A172 (cell line): ENCODE measurements at places on chromosomes 4 and X.
A peak's percentile ranks its signal among the peaks of the same experiment; 100 is the strongest.

DNA sequence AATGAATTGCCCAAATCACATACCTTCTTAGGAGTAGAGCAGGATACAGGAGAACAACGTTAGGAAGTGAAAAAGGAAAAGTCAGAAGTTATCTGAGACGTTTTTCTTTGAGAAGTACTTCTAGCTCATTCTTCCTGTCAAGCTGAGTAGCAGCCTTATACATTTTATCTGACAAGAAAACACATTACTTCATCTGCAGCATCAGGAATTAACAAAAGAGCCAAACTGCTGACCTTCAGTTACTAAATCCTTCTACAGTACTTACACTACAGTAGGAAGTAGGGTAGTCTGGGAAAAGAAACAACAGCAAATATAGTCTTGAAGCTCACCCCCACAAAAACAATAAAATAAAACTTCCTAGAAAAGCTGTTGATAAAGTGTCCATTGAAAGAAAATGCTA is 57.0 kb downstream of the ATP11C start:
- no peak for DNase-seq

GRCh38 chrX:38768079-38768478 is 33.2 kb upstream of the MID1IP1 start:
- DNase-seq = no peak

DNA sequence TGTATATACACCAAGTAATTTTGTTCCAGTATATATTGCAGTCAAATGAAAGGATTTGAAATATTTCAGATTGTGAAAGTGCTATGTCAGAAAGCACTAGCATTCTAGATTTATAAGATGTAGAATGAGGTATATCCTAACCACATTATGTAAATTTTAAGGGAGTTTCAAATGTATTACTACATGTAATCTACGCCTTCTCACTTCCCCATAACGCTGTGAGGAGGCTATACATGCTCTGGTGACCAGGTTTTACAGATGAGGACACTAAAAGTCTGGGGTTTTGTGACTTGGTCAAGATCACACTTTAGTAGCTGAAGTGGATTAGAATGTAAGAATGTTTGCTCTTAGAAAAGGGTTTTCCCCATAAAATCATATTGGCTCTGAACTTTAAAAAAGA is 8.1 kb downstream of the ENPEP start:
- DNase-seq = no peak

- no peak for DNase-seq
These were observed 8.0 kb downstream of the HHIP start for GRCh38 chr4:144653781-144654545.

DNA sequence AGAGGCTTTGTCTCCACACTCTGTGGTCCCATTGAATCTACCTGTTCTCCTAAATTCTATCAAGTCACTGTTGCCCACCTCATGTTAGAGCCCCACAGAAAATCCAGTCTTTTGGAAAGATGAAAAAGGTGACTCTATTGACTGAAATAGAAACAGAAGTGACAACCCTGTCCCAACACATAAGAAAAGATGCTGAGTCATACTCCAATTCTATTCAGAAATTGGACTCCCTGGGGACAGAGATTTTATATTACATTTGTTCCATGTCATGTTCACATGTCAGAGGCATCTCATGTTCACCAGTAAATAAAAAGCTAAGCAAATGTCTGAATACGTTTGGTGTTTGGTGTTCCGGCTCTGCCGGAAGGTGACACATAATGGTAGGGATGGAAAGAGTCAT is 2.9 kb upstream of the GRPR start:
- no peak for DNase-seq

GRCh38 chrX:148867596-148867995 is 367.2 kb downstream of the AFF2 start:
- no peak for DNase-seq

DNA sequence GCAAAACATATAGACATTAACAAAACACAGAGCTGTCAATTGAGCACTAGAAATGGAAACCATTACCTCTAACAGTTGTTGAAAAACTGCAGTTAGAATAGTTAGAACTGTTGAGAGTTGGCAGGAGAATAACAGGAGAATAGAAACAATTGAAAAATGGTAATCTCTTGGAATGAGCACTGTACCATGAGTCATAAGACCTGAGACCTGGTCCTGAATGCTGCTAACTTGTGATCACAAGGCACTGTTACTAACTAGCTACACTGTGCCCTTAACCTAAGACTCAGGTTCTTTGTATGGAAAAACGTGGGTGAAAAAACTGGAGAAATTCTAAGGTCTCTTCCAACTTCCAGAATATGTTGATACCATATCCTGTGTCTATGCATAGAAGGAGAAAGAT is 29.3 kb downstream of the FAM114A1 start:
- DNase-seq = no peak

- DNase-seq = no peak
These were observed 192.6 kb upstream of the FAM241A start for GRCh38 chr4:111952688-111953087.

DNA sequence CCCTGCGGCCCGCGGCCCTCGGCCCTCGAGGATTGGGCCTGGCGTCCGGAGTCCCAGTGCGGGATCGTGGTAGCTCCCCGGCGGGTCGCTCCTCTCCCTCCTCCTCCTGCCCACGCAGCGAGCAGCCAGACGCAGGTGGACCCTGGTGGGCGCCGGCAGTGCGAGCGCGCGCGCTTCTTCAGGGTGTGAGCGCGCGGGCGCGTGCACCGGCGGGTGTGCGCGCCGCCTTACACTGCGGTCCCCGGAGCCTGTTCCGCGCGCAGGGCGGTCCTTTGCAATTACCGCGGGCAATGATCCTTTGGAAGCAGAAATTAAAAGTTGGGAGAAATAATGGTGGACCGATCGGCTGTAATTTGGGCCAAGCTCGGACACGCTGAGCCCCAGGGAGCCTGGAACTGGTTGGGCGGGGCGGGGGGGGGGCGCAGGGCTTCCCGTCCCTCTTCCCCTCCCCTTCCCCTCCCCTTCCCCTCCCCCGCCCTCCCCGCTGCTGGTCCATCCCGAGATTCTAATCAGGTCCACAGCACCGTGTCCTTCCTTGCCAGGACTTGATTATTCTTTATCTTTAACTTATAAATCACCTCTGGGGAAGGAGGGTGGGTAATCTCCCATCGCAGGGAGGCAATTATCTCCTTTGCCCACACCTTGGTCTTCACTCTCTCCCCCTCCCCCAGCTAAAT is 1.6 kb upstream of the NKX1-1 start:
- DNase-seq = no peak

DNA sequence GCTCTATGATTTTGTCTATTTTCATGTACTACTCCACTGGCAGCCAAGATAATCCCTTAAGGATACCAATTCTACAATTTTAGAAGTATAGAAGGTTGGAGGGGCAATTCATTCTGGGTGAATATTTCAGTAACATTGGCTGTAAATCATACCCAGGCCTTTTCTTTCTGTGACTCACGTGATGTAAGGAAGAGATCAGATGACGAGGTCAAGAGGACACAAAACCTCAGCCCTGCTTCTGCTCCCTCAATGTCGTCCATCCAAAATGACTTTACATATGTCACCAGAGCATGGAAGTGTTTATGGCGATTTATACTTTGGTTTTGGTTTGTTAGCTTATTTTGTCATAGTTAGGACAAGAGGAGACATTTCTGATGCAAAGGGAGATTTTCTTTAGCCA is 70.7 kb upstream of the SLC4A4 start:
- DNase-seq = peak; percentile 7

DNA sequence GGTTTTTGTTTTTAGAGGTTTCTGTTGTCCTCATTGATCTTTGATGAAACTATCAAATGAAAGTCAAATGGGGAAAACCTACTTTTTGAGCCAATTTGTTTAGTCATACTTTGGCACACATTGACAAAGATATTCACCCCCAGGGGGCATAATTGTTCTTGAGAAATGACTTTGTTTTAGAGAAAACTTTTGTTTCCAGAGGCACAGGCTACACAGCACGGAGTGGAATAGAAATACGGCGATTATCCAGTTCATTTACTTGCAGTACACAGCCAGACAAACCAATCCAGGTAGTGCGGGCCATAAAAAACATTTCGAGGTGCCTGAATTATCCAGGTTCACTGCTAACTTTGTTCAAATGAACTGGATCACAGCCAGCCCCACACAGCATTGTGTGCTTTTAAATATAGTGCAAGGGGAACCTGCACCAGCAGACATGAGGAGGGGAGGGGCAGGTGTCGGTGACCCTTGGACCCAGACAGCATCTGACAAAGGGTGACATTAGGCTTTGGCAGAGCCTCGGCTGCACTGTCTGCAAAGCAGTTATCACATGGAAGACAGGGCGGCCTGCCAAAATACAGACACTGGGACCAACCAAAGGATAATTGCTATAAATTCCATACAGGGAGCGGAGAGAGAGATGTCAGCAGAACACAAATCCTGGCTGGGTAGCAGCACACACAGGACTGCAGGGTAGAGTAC is 179.6 kb upstream of the NOCT start:
- DNase-seq = no peak

DNA sequence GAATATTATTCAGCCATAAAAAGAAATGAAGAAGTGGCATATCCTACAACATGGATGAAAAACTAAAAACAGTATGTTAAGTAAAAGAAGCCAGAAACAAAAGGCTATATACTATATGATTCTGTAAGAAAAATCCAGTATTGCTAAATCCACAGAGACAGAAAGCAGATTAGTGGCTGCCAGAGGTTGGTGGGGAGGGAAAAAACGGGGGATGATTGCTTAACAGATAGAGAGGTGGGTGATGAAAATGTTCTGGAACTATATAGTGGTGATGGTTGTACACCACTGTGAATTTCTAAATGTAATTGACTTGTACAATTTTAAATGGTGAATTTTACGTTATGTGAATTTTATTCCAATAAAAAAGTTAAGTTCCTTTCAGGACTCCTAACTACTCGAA is 157.6 kb upstream of the SH3RF1 start:
- DNase-seq = no peak

DNA sequence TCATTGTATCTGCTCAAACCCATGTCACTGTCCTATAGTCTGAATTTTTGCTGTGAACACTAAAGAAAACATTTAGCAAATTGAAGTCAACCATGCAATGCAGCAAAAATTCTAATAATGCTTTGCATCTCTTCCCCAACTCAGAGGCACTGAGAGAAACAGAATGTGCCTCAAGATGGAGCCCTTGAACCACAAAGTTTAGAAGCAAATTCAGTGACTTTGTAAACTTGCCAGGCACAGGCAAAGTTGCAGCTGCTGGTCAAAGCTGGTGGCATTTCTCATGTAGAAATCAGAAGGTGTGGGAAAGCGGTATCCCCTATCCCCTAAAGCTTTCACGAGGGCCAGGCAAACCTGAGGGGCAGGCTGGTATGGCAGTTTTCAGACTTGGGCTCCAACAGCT is 121.7 kb upstream of the DIPK2B start:
- DNase-seq = peak; percentile 77

DNA sequence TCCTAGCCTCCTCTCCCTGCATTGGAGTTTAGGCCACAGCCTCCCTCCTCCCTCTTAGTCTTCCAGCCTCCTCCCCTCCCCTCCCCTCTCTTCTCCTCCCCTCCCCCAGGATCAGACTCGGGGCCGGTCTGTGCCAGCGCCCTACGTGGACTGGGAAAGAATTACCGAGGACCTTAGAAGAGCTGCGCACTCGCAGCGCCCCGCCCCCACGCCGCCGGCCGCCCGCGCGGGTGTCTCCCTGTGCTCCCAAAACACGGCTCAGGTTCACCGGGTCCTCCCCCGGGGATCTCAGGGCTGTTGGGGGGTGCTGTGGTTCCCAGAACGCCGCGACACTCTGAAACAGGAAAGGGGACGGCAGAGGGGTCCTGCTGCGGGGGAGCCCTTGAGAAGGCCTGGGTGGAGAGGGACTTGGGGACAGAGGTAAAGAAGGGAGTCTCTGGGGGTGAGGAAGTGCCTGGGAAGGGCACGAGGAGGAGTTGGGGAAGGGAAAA is 122.3 kb upstream of the TBL1X start:
- peak; percentile 61 for DNase-seq
